H54 (cell line): ENCODE measurements at places on chromosomes 13 and 19.

- DNase-seq: no peak
These were observed 20.6 kb downstream of the ZNF558 start for GRCh38 chr19:8811315-8812172.

DNA sequence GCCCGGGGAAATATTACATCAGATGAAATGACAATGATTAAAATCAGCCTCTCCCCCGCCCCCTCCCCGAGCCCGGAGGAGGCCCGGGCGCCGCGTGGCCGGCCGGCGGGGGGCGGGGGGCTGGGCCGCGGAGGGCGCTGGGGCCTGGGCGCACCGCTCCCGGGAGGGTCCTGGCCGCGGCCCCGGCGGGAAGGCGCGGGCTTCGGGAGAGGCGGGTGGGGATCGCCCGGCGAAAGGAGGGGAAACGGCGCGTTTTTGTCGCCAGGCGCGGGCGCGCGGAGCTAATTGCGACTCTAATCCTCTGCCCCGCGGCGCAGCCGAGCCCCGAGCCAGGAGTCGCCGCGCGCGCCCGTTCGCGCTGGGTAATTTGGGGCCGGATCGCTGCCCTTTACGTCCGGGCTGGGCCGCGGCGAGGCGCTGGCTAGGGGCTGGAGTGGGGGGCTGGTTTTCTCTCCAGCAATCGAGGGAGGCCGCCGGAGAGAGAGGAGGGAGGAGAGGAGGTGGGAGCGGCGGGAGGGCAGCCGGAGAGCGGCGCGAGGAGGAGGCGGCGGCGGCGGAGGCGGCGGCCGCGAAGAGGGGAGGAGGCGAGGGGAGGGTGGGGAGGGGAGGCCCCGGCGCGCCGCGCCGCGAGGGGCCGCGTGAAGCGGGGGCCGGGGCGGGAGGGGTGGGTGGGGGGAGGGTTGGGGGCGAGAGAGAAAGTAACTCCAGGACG lies at the start of gene KCTD15:
KCTD15 (plus strand) TSS at position 707 of the 712 bp plus-strand sequence. CDS start 3,585 bp downstream, outside the sequence.
- no peak for DNase-seq

DNA sequence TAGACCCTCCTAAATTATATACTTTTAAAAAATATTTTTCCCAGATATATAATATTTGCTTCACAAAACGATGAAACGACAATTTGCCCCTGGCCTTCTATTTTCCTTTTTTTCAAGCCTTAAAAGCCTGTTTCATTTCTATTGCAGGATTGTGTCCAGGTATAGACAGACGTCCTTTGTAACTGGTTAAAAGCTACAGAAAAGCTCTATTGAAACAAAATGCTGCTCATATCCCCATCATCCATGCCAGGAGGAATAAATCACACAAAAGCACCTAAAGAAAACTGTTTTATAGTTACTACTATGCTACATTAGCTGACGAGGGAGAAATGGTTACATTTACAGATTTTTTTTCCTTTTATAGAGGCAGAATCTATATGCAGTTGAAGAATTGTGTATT lies 765.1 kb downstream of the DIAPH3 start:
- DNase-seq: no peak

- DNase-seq: no peak
These were observed 230.5 kb downstream of the LACC1 start for GRCh38 chr13:44110091-44110621.

DNA sequence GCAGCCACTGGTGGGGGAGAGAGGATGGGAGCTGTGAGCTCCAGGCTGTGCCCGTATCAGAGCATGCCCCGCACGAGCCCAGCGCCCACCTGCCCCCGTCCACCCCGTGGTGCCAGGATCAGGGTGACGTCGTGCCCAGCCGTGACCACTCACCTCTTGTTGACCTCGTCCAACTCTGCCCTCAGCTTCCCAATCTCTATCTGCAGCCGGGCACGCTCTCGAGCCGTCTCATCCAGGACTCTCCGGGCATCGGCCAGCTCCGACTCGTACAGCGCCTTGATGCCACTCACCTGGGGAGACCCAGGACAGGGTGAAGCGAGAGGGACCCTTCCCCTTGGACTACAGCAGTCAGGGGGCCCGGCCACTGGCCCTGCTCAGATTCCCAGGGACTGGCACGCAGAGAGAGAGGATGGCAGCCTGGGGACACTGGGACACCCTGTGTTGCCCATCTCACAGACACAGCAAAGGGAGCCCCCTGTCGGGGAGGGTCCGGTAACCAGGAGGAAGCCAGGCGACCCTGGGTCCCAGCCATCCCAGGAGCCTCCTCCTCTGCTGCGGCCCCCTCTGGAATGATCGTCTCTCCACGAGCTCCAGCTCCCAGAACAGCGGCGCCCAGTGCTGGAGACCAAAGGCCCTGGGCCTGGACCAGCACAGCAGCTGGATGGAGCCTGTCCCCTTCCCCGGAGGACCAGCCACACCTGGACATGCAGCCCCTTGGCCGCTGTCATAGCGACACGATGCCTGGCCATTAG lies 12.3 kb downstream of the LMNB2 start:
- no peak for DNase-seq

GRCh38 chr13:40963927-40964326 lies 55.2 kb downstream of the ELF1 start:
- DNase-seq: peak; percentile 9

- no peak for DNase-seq
These were observed 14.3 kb downstream of the FZR1 start for GRCh38 chr19:3520166-3521103.
